ENCODE measurements at places on chromosomes 12 and 14.
A peak's percentile ranks its signal among the peaks of the same experiment; 100 is the strongest.

GRCh38 chr12:77584860-77585259 lies 245.8 kb upstream of the NAV3 start:
- no peak for DNase-seq

- DNase-seq = no peak
These were observed 32.2 kb upstream of the PTPRQ start for GRCh38 chr12:80411787-80412186.

DNA sequence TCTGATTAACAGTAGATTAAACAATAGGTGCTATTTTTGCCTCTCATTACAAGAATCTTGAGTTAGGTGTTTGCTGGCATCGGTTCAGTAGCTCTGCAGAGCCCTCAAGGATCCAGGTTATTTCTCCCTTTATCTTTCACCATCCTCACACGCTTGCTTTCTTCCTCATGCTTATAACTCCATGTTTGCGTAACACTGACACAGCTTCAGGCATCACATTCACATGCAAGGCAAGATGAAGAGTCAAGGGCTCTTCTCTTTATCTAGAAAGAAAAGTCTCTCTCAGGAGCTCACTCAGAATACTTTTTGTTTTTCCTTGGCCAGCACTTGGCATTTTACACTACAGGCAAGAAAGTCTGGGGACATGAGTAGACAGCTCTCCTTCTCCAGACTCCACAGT lies 24.2 kb upstream of the PTHLH start:
- no peak for DNase-seq

GRCh38 chr14:33914676-33915516 lies 36.0 kb downstream of the EGLN3 start:
- no peak for DNase-seq

DNA sequence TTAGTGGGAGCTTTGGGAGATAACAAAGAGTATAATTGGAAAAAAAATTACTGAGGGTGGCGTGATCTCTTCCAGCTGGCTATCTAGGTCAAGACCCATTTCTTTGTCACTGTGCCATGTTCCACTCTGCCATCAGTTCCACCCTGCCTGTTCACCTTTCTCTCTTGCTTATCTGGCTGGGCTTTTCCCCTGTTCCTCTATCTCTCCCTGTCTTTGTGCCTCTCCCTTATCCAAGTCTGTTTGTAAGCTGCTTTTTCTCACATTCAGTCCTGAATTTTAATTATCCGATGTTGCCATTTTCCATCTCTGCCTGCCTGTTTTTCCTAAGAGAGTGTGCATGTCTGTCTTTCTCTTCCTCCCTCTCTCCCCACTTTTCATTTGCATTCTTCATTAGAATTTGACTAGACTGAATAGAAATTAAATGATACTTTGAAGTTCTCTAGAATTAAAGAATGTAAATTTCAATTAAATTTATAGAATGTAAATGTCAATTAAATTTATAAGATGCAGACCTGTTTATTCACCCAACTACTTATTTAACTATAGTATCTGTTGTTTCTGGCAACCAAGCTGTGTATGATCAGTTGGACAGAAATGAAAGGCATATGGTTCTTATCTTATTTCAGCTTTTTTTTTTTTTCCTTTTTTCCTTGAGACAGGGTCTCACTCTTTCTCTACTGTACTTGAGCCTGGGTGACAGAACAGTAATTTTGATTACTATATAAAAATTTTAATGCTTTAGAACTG lies 40.9 kb upstream of the A2ML1 start:
- DNase-seq = no peak

DNA sequence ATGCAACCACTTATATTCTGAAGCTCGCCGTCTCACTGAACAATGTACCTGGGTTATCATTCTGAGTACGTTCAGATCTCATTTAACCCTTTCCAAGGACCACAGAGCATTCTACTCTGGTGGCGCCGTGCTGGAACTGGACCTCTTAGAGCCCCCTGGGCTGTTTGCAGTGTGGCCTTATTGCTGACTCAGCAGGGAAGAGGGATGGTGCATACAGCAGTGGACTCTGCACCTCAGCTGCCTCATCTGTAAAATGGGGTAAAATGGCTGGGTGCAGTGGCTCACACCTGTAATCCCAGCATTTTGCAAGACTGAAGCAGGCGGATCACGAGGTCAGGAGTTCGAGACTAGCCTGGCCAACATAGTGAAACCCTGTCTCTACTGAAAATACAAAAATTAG lies 2.9 kb downstream of the ALDH2 start:
- DNase-seq = no peak

- no peak for DNase-seq
These were observed 14.1 kb upstream of the AMN1 start for GRCh38 chr12:31742891-31743290.

GRCh38 chr12:93244514-93245077 lies 133.1 kb upstream of the NUDT4 start:
- DNase-seq = no peak

- DNase-seq = no peak
These were observed 28.3 kb upstream of the ZFP36L1 start for GRCh38 chr14:68820999-68821683.

- no peak for DNase-seq
These were observed 8.0 kb upstream of the POP5 start for GRCh38 chr12:120588948-120589930.

DNA sequence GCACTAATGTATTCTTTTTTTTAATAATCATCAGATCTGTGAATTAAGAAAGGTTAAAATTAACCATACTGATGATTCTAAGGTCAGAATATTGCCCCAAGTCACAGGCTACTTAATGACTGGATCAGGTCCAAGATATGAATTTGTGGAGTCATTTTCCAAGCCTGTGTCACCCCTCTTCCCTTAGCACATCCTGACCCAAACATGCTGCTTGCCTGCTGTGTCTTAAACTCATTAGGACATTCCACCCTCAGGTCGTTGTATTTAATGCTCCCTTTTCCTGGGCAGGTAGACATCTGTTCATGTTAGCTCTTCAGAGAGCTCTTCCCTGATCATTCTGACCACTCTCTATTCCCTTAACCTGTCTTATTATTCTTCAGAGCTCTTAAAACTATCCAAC lies 463.5 kb upstream of the PDE3A start:
- no peak for DNase-seq

- no peak for DNase-seq
These were observed 93.0 kb downstream of the NT5DC3 start for GRCh38 chr12:103748002-103748401.

- DNase-seq = no peak
These were observed 10.8 kb upstream of the SPTSSA start for GRCh38 chr14:34472706-34473279.

- no peak for DNase-seq
These were observed 67.9 kb downstream of the TSPAN9 start for GRCh38 chr12:3145033-3145432.

DNA sequence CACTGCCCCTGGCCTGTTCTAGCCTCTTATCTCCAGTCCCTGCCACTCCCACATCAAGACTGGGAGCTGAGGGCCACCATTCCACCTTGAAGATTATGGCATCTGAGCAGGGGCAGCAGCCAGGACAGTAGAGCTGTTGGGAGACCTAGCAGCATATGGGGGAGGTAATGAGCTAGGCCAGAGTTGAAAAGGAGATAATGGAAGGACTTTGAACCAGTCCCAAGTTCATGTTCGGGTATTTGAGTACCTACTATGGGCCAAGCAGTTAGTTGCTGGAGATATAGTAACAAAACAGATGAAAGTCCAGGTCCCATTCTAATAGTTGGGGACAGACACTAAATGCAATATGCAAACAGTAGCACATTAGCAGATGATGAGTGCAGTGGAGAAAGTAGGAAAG lies 151.5 kb downstream of the PLXNC1 start:
- DNase-seq = no peak

- DNase-seq = no peak
These were observed 194.4 kb upstream of the CRY1 start for GRCh38 chr12:107287436-107288413.

DNA sequence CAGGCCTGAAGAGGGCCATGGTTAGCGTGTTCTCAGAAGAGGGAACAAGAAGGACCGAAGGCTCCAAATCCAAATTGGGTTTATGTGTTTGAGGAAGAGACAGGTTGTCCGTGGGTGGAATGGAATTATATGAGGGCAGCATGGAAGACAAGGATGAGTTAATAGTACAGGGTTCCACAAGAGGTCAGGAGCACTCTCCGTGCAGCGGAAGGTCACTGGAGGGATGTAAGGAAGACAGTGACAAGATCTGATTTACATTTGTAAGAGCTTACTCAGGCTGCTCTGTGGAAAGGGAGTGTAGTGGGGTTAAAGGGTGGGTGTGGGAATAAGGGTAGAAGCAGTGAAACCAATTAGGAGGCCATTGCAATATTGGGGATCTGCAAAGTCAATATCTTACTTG lies 97.0 kb downstream of the TPH2 start:
- no peak for DNase-seq

DNA sequence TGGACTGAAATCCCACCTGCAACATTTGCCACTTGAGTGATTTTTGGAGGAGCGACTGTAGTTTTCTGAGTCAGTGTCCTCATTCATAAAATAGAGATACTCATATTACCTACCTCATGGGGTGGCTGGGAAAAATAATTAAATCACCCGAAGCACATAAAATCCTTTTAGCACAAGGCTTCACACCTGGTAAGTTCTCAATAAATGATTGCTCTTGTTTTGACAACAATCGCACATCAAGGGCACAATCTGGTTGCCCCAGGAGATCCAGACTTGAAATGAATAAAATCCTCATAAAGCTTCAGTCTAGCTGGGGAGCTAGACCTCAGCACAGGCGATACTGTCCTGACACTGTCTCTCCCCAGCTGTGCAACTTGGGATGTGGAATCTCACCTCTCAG lies 76.0 kb upstream of the CCDC60 start:
- no peak for DNase-seq

DNA sequence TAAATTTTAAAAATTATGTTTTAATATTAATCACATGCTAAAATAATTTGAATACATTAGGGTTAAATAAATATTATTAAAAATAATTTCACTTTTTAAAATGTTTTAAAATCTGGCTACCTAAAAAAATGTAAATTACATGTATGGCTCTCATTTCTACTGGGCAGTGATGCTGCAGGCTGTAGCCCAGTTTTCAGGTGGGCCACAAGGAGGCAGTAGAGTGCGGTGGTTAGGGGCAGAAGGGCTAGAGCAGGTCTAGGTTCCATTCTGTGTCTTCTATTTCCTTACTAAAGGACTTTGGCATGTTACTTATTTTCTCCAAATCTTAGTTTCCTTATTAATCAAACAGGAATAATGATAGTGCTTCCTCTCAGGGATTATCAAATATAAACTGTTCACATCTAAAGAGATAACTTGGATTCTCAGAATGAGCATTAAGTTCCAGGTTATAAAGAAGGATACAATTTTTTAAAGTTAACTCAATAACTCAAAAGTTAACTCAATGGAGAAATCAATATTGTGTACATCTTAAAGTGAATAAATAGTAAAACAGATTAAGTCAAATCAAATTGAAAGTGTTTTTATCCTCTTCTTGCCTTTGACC lies 54.9 kb upstream of the OVCH1 start:
- DNase-seq = peak; percentile 47

- no peak for DNase-seq
These were observed 32.7 kb upstream of the RIMBP2 start for GRCh38 chr12:130748786-130749185.

All from naive thymus-derived CD8-positive, alpha-beta T cell (primary cell).